ENCODE measurements at places on chromosomes 5 and 9. TPM values are rescaled to one million over a fixed set of nuclear protein-coding genes. Genes with fewer than 3 reads are reported as not detected.

DNA sequence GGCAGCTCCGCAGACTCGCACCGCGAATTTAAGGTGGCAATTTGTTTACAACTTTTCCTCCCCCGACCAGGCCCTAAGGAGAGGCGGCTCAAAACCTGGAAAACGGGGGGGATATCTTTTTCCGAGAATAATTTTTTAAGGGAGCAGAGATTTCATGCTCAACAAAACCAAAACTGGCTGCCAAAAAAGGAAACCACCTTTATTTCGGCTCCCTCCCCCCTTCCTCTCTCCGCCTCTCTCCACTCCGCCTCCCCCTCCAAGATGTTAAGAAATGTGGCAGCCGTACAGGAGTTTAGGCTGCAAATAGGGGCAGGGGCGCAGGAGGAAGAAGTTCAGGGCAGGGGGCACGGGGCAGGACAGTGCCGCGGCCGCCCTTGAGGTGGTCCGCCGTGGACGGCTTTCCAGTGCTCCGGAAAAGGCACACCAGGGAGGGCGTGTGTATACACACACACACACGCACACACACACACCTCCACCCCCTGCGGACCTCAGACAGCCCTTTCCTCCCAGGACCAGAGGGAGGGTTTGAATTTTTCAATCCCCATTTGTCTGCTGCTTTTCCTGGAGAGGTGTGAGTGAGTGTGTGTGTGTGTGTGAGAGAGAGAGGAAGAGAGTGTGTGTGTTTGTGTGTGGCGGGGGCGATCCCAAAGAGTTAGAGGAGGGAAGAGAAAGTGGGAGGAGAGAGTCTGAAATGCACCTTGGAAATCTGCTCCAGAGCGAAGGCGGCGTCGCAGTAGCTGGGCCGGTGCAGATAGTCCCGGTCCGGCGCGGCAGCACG, 9.1 kb downstream of the PTCH1 start:
- ATAC-seq: peak; percentile 5

Gene MAMDC4
- total RNA-seq: 27.4 TPM

- ATAC-seq: no peak
These were observed 1.9 kb upstream of the CDKN2B start for GRCh38 chr9:22010866-22011625.

DNA sequence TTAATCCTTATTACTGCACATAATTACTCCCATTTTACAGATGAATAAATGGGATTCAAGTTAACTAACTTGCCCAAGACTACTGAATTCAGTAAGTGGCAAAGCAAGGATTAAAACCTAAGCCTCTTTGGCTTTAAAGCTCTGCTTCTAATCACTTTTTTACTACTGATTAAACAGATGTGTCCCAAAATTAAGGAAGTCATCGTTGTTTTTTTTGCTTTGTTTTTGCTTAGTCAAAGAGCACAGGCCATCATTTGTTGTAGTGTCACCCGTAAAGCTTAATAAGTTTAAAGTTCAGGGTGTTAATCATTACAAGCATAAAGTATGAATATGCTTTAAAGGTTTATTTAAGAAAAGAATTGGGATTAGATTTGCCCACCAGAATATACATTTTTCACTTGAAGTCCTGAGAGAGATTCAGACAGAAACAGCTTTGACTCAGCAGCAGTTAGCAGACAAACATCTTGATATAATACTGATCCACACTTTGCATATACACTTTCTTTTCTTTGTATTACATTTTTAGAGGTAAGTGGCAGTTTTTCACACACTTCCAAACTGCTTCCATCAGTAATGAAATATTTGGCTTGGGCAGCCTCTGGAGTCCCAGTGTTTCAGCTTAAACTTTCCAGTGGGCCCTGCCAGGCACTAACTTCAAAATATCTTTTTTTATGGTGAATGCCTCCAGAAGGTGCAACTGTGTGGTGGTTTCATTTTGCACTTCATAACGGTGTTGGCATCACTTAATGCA, 52.7 kb downstream of the PIK3R1 start:
- peak; percentile 65 for ATAC-seq

DNA sequence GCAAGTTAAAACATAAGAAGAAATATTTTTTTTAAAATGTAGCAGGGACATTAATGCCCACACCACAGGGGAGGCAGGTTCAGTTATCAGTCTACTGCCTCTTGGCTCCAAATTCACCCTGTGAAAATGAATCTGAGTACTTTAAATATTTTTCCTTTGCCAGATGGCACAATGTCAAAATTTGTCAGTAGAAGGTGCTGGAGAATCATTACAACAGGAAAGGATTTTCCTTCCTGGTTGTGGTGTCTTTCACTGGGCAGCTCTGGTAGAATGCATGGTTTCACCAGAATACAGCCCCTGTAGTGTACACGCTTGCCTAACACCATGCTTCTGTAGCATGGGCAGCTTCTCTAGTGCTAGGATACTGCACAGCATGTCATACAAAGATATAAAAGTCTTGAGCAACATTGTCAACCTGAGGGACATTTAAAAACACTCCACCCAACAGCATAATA, 9.7 kb upstream of the SREK1 start:
- ATAC-seq: no peak

Gene FOXD4L5
- total RNA-seq: 0.13 TPM

DNA sequence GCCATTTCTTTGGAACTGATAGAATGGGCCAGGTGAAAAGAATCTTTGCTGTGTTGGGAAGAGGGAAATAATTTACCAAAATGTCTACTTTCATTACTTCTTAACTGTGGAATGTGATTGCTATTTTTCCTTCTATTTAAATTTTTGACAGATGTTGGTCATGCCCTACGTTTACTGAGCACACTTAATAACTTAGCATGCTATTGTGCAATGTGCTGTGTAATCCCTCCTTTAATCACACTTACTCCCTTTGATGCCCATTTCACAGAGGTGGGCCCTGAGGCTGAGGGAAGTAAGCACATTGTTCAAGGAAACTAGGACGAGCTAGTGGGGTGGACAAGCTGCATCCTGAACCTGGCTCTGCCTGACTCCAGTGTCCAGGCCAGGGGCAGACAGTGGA, 47.8 kb upstream of the INSYN2B start:
- no peak for ATAC-seq

Gene CDKN2B
- total RNA-seq: 0.76 TPM

DNA sequence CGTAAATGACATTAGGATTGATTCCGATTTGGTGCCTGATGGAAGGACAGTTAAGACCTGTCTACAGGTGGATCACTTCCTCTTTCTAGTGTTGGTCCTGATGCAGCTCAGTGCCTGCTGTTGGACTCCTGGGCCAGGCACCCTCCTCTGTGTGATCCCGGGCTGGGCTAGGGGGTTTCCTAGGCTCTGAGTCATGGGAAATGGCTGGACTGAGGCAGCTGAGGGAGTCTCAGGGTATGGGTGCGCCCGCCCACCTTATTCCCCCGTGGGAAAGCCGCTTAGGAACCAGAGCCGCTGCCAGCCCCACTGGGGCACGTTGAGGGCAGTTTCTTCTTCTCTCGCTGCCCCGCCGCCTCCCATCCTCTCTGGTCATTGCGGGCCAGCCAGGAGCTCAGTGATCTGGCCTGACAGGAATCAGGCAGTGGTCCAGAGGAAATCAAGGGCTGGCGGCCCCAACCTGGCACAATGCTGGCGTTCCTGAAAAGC, 12.9 kb downstream of the TCF7 start:
- ATAC-seq: peak; percentile 49

Gene NOXA1
- 0.39 TPM for total RNA-seq

Gene ENTPD2
- 0.69 TPM for total RNA-seq

DNA sequence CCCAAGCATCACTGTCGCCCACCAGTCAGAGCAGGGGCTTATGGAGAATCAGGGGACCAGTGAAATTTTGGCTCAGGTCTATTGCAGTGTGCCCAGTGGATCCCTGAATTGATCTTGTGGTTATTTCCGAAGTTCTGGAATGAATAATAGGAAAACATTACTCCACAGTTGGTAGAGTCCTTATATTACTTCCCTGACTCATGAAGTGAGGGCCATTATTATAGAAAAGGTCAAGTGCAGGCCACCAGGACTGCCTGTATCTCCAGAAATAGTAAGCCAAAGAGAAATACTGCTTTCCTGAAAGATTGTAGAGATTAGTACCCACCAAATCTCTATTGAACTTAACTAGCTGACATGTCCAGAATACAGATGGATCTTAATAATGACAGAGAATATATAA, 335.0 kb downstream of the NPR3 start:
- no peak for ATAC-seq

Gene WNK2
- 0.93 TPM for total RNA-seq

Gene DOK3
- total RNA-seq: 5.6 TPM

Gene FAM200C
- total RNA-seq: 0.69 TPM

Gene RABGAP1
- total RNA-seq: 35.5 TPM

GRCh38 chr5:130099008-130099407, 194.7 kb downstream of the CHSY3 start:
- no peak for ATAC-seq

DNA sequence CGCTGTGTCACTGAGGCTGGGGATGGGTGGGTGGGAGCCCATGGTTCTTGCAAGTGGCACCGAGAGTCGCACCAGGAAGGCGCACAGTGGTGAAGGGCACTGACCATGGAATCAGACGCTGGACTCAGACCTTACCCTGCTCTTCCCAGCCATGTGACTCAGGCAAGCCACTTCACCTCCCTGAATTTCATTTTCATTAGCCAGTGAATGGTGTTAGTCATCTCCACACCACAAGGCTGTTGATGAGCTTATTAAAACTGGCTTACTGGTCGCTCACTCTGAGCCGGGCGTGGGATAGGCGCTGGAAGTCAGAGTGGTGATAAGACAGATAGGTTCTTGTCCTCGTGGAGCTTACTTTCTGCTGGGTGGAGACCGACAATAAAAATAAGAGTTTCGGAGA, 25.1 kb downstream of the FGF18 start:
- ATAC-seq: no peak

DNA sequence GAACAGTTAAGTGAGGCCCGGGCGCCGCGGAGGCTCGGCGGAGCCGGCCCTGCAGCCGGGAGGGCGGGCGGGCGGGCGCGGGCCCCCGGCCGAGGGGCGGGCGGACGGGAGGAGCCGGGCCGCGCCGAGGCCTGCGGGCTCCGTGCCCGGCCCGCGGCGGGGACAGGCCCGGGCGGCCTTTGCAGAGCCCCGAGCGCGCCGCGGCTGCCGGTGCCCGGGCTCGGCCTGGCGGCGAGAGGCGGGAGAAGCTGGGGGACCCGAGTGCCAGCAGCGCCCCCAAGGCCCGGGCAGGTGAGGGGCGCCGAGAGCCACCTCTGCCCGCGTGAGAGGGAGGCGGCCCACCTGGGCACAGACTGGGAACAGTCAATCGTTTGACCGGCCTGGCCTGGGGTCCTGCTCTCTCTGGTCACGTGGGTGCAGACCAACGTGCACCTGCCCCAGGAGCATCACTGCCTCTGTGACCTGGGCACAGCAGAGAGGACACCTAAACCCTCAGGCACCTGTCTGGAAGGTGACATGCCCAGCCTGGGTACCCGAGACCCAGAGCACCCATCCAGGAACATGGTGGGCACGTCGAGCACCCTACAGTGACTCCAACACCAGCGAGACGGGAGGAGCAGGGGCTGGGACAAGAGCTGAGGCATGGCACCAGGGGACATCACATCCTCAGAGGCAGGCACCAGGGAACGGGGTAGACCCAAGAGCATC, 531 bp downstream of the MVB12B start:
- peak; percentile 56 for ATAC-seq

GRCh38 chr5:157993201-157993600, 134.3 kb upstream of the CLINT1 start:
- ATAC-seq: no peak

DNA sequence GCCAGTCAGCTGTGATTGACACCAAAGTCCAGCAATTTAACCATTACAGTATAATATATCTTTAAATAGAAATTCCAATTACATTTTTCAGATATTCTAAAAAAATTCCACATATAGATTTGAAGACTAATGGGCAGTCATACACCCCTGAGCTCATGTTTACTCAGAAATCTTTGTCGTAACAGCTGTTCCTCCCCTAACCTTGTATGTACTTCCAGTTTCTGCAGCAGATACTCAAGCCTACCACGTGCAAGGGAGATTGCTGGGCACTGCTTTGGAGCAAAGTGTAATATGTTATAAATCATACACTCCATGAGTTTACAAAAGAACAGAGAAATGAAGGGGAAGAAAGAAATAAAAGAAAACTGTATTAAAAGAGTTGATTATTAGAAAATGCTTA, 241.2 kb downstream of the TRIM32 start:
- no peak for ATAC-seq

Gene HACD4
- 4.1 TPM for total RNA-seq

DNA sequence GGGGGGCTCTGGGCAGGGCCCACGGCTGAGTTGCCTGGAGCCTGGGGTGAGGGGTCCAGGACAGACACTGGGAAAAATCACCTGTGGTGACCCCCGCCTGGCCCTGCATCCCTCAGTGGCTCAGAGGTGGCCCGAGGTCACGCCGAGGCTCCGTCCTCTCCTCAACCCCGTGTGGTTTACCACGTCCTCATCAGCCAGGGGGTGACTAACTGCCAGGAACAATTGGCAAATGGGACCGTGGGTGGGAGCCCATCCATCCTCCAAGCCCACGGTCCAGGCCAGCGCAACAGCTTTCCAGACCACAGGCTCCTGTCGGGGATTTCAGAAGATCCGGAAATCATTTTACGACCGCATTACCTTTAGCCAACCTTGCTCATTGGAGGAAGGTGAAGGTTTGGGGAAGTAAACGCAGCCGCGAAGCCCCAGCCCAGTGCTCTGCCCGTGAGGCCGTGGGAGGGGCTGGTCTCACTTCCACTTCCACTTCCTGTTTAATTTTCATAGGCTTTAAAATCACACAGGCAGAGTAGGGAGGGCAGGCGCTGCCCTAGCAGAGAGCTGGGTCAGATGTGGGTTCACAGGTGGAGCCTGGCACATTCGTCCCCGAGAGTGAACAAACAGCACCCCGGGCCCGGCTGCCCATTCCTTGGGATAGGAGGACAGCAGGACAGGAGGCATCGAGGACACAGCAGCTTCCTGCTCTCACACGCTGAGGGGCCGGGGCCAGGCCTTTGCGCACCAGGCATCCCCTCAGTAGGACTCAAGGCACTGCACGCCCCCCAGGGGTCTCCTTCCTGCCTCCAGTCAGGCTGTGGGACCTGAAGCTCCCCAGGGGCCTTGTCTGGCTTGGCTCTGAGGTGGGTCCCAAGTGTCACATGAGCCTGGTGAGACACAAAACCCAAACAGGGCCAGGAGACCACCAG, 19.8 kb upstream of the SLC9A3 start:
- peak; percentile 87 for ATAC-seq

Gene CDH9
- not detected for total RNA-seq

- ATAC-seq: no peak
These were observed 29.4 kb upstream of the SPATA31E1 start for GRCh38 chr9:87853302-87853701.

Gene RNF38
- total RNA-seq: 39.1 TPM

Gene PPIC
- not detected for total RNA-seq

DNA sequence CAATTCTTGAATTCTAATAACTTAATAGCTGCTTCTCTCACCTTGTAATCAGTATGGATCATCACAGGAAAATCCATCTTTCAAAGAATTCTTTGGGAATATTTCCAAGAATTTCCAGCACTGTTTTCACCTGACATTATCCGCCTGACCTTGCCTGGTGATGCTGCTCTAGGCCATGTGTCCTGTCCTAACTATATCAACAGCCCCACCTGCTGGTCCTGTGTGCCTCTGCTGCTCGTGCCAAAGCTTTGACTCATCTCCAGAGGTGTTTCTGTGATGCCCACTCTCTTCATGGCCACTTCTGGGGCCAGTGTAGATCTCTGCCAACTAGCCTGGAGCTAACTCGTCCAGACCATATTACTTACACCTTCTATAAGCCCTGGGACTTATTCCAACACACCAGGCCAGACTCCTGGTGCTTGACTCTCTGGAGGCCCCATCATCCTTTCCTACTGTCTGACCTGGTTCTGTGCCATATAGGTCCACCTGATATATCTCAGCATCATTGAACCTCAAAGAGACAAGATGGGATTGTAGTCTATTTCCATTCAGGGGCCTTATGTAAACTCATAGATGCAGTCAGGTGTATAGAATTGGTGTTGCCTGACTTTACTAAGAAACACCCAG, 67.5 kb upstream of the CKMT2 start:
- ATAC-seq: peak; percentile 80

Gene SLC36A3
- not detected for total RNA-seq
